Calu3 (cell line): ENCODE measurements at places on chromosomes 16 and 17.

DNA sequence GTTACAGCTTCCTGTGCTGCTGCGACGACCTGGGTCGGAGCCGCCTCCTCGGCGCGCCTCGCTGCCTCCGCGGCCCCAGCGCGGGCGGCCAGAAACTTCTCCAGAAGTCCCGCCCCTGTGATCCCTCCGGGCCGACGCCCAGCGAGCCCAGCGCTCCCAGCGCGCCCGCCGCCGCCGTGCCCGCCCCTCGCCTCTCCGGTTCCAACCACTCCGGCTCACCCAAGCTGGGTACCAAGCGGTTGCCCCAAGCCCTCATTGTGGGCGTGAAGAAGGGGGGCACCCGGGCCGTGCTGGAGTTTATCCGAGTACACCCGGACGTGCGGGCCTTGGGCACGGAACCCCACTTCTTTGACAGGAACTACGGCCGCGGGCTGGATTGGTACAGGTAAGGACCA is 746 bp downstream of the HS3ST2 start:
- no peak for DNase-seq

DNA sequence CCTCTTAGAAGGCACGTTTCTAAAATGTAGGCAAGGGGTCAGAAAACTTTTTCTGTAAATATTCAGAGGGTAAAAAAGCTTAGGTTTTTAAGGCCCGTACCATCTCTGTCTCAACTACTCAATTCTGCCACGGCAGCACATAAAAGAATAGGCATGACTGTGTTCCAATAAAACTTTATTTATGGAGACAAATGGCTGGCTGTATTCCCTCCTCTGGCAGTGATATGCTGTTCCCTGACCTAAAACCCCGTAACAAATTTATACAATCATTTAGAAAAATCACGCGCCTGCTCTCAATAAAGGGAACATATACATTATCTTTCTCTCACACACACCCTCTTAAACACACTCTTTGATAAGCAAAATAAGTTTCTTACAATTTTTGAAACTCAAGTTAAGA is 138.7 kb downstream of the ZFHX3 start:
- DNase-seq, result no peak

DNA sequence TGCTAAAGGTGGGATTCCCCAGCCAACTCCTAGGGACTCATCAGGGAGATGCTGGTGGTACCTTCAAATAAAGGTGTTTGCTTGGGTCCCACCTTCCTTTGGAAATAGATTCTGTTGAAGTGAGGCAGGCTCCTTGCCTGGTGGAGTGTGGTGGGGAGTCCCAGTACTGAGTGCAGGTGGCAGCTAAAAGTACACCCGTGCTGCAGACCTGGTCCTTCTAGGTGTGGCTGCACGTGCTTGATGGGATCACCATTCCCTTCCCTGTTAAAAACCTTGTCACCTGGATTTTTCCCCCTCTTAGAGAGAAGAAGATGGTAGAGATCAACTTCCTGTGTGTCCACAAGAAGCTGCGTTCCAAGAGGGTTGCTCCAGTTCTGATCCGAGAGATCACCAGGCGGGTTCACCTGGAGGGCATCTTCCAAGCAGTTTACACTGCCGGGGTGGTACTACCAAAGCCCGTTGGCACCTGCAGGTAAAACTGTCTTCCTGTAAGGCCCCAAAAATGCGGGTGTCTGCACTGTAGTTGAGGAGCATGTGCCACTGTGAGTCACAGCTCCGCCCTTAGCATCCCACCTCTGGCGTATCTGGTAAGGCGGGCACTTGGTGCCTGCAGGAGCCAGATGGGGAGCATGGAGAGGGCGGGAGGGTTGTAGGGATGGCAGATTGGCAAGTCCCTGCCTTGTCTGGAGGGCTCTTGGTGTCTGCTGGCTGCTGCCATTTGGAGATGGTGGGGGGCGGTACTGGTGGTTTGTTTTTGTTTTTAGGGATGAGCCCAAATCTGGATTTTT is 34.0 kb downstream of the PLCD3 start:
- DNase-seq, result no peak

GRCh38 chr16:65316808-65317207 is 194.9 kb upstream of the CDH11 start:
- DNase-seq, result no peak

DNA sequence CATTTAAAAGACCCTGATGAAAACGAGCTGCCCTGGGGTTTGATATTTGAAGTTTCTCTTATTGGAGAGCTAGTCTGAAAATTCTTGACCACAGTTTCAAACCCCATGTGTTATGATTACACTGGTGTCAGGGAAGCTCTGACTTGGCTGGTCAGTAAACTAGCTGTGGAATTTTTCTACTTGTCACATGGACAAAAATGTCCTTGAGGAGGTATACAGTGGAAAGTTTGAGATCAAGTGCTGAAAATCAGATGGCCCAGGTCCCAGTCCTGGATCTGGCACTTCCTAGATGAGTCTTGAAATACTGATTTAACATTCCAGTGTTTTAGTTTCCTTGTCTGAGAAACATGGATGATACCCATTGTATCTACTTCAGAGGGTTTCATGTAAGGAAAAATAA is 30.7 kb upstream of the SOX9 start:
- no peak for DNase-seq
